Lung microvascular endothelial cell (primary cell): ENCODE measurements at places on chromosomes 12 and 14. TPM values are rescaled to one million over a fixed set of nuclear protein-coding genes. Genes with fewer than 3 reads are reported as not detected.

- peak; percentile 26 for DNase-seq
Measured at GRCh38 chr12:6635856-6636531, at the start of gene LPAR5. LPAR5 (minus strand) TSS chr12:6635959; CDS start chr12:6621248, 14,711 bp downstream.

- no peak for DNase-seq
Measured at GRCh38 chr12:115209230-115209629, 525.3 kb upstream of the TBX3 start.

ZNF10 gene
- total RNA-seq = 4.8 and 8.5 TPM in 2 replicates

GLT8D2 gene
- total RNA-seq = 3.5 and 6.0 TPM in 2 replicates

PCED1B gene
- under 0.01 and 0.20 TPM in 2 replicates for total RNA-seq

GRCh38 chr12:224330-224729 lies 10.4 kb upstream of the SLC6A12 start:
- no peak for DNase-seq

DNA sequence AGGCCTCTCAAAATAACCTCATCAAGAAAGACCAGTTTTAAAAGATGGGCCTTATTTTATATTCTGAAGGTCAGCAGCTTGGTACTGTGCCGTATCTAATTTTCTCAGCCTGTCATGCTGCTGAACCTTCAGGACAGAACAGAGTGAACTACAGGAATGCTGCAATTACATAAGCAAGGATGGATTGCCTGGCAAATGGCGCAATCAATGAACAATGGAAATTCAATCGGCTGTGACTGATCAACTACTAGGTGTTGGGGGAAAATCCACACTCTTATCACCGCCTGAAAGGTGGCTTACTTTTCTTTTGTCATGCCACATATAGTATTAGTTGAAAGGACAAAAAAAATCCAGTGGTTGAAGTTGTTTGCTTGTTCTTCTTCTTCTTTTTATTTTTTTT lies 8.5 kb downstream of the ACSS3 start:
- DNase-seq = no peak

TRIAP1 gene
- 26.0 and 30.5 TPM in 2 replicates for total RNA-seq

DNA sequence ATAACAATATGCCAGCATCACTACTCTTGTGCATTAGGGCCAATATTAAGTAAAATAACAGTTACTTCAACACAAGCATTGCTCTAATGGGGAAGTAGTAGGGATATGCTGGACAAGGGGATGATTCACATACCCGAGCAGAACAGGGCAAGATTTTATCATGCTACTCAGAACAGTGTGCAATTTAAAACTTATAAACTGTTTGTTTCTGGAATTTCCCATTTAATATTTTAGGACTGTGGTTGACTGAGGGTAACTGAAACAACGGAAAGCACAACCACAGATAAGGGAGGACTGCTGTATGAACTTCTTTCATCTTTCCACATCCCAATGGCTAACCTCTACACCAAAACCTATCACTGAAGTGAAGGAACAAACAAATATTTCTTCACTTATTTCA lies 36.8 kb downstream of the SARNP start:
- DNase-seq = peak; percentile 4

MORN3 gene
- under 0.01 and 0.44 TPM in 2 replicates for total RNA-seq

- peak; percentile 89 for DNase-seq
Measured at GRCh38 chr14:30270200-30271161, 288.5 kb upstream of the G2E3 start.

GRCh38 chr12:56688846-56689109 lies 694 bp upstream of the PTGES3 start:
- DNase-seq = no peak

NUAK1 gene
- 21.4 and 32.5 TPM in 2 replicates for total RNA-seq

TRIM9 gene
- under 0.01 TPM in 1 of 2 replicates, not detected in the other for total RNA-seq

CLEC1B gene
- not detected in 2 replicates for total RNA-seq

DNA sequence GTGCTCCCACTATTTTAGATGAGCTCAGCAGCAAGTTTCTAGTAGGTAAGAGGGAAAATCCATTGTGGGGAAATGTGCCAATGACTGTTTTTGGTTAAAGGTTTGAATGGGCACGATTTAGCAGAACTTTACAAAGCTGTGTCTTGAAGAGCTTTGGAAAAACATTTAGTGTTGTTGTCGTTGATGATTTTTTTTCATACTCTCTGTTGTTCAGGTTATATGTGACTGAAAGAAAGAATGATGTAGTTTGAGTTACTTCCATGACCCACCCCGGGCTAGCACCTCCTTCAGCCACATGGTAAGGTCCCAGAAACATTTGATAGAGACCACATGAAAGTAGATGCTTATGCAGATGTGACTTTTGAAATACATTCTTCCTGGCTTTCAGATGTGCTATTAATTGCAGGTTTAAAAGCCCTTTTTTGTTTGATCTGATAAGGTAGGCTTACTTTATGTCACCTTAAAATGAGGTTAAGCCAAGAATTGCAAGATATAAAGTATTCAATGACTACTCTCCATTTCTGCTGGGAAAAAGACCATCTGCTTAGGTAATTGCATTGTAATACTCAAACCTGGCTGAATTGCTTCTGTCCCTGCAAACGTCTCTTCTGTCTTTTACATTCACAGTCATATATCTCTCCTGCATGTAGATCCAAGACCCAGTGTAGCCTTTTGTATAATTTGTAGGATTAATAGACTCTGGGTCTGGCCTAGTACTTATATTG lies 250.6 kb downstream of the RGS6 start:
- no peak for DNase-seq

FRS2 gene
- total RNA-seq = 14.6 and 22.4 TPM in 2 replicates

CD4 gene
- not detected in 2 replicates for total RNA-seq

DNA sequence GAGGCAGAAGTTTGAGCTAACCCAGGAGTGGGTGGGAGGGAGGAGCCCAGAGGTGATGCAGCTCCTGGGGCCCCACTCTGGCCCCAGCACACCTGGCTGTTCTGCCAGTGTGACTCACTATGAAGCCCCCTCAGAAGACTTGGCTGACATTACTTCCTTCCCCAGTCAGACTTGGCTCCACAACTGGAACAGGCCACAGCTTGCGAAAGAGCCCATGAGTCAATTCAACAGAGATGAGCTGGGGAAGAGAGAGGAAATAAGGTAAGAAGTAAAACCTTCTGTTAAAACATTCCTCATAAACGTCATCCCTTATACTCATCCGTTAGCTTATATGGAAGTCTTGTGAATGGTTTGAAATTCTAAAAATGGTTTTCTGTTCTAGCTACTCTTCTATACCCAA lies 245.9 kb downstream of the ADAMTS20 start:
- peak; percentile 25 for DNase-seq

- no peak for DNase-seq
Measured at GRCh38 chr12:25755971-25756260, 202.6 kb upstream of the RASSF8 start.

HOXC6 gene
- not detected in 2 replicates for total RNA-seq

GRCh38 chr14:63269561-63270225 lies 49.0 kb downstream of the GPHB5 start:
- no peak for DNase-seq

DNA sequence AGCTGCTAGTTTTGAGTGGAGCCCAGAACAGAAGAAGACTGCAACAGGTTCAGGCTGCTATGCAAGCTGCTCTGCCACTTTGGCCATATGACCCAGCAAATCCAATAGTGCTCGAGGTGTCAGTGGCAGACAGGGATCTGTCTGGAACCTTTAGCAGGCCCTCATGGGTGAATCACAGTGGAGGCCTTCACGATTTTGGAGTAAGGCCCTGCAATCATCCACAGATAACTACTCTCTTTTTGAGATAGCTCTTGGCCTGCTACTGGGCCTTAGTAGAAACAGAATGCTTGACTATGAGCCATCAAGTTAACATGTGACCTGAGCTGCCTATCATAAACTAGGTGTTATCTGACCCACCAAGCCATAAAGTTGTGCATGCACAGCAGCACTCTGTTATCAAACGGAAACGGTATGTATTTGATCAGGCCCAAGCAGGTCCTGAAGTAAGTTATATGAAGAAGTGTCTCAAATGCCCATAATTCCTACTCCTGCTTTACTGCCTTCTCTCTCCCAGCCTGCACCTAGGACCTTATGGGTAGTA lies 116.9 kb upstream of the CCDC196 start:
- no peak for DNase-seq

GRCh38 chr12:4353785-4354208 lies 25.7 kb downstream of the FGF23 start:
- peak; percentile 8 for DNase-seq

DNA sequence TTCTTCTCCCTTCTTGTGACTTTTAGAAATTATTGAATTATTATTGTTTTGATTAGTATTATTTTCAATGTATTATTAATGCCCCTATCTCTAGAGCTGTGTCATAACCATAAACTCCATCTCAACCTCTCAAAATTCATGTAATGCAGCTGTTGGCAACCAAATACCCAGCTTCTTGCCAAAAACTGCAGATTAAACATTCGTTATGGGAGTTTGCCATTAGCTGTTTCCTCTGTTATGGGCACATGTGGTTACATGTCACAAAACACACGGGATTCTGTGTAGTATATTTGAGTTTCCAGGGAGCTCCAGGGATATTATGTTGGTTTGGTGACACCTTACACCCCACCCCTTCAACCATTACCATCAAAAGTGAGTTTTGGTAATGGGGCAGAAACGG lies 2.8 kb upstream of the ALX1 start:
- no peak for DNase-seq

DNA sequence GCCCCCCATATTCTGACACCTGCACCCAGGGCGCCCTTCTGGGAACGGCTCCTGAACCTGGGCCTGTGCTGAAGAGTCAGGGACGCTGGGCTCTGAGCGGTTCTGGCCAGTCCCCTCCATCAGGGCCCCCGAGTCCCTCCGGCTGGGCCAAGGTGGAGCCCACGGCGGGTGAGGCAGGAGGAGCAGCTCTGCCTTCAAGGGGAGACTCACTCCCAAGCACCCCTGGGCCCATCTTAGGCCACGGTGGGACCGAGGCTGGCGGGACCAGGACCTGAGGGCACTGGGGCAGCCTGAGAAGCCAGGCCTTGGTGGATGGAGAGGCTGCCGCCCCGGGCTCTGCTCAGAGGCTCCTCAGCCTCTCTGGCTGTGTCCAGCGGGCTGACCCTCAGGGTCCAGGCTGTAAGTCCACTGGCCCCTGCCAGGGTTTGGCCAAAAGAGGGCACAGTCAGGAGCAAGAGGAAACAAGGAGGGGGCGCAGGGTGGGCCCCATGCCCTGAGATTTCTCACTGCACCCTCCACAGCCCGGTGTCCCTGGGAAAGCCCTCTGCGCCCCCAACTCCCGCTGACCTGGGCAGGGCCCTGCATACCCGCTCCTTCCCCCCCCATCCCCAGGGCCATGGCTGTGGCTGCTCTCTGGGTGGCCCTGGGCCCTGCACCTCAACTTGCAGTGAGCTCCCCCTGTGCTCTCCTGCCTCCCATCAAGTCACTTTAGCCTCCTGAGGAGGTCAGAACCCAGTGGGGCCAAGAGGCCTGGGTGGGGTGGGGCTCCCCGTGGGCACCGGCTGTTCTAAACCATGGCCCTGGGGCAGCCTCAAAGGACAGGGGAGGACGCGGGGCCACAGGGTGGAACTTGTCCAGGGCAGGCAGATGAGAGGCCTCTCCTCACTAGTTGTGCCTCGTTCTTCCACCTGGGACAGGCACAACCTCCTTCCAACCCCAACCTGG lies 266.4 kb upstream of the SFSWAP start:
- no peak for DNase-seq

DNA sequence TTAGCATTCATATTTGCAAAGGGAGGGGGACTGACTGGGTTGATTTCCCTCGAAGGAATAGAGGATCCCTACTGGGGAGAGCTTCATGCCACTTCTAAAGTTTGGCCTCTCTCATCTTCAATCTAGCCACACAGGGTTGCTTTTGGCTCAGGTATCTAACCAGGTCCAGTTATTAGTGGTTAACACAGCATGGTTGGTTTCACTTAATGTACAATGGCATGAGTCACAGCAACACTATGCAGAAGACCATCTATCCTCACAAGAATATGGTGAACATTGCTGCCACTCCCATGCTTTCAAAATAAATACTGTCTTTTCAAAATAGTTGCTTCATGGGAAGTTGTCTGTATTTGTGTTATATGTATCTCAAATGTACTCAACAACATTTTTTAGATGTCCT lies 6.6 kb upstream of the RAB3IP start:
- DNase-seq = no peak

DNA sequence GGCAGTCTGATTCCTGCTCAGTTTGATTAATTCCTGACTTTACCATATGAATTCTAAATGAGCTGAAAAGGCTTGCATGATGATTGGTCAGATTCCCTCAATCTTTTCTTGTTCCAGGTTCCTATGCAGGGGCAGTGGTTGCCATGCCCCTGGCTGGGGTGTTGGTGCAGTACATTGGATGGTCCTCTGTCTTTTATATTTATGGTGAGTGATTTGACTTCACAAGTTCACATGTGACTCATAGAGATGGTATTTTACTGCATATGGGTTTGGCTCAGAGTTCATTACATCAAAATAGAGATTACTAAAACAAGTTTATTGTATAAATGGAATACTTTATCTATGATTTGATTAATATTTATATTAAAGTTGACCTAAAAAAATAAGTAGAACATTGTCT lies 44.8 kb downstream of the SLC17A8 start:
- DNase-seq = peak; percentile 58

ARMH4 gene
- total RNA-seq = 0.87 and 1.8 TPM in 2 replicates

GPR65 gene
- under 0.01 and 0.20 TPM in 2 replicates for total RNA-seq

DNA sequence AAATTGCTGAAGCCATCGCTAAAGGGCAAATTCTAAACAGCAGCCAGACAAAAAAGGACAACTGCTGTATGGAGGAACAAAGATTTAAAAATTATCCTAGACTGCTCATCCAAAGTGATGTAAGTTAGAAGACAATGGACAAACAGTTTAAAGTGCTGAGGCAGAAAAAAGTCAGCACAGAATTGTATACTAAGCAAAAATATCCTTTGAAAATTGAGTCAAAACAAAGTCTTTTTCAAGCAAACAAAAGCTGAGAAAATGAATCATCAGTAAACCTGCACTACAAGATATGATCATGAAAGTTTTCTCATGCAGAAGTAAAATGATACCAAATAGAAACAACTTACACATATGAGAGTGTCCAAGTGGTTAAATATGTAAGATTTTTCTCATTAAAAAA lies 43.6 kb downstream of the EML5 start:
- DNase-seq = no peak

GNB3 gene
- total RNA-seq = 0.22 and 0.40 TPM in 2 replicates

GRCh38 chr12:110109037-110109836 lies 14.9 kb upstream of the IFT81 start:
- peak; percentile 88 for DNase-seq

C12orf50 gene
- not detected in 2 replicates for total RNA-seq

PMCH gene
- total RNA-seq = not detected in 2 replicates

DNA sequence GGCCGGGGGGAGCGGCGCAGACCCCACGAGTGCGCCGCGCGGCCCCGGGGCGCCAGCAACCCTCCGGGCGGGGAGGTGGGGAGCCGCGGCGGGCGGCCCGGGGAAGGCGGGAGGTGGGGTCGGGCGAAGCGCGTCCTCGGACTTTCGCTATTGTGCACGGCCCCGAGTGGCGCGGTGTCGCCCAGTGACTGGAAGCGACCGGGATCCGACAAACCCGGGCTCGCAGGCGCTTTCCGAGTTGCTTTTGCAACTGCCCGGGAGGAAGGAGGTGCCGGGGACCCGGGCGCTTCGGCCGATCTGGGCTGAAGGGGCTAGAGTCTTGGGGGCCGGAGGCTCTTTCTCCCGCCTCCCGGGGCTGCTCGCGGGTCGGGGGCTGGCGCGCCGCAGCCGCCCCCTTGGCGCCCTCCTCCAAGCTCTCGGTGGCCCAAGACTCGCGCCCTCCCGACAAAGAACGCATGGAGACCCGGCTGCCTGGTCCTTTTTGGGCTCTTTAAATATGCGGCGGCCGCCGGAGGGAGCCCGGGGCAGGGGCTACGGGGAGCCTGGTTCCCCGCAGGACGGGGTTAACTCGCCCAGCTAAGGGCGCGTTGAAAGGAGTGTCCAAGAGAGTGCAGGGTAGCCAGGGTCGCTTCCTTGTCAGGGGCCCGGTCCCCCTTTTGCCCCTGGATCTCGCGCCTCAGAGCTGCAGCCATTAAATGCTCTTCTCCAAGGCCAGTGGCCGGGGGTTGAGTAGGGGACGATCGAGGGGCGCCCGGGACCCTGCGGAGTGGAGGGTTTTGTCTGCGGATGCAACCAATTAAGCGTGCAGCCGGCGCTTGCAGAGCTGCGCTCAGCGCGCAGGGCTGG lies 1.4 kb downstream of the HMGA2 start:
- DNase-seq = peak; percentile 73
